ENCODE measurements at places on chromosomes 4 and X.
A peak's percentile ranks its signal among the peaks of the same experiment; 100 is the strongest.

DNA sequence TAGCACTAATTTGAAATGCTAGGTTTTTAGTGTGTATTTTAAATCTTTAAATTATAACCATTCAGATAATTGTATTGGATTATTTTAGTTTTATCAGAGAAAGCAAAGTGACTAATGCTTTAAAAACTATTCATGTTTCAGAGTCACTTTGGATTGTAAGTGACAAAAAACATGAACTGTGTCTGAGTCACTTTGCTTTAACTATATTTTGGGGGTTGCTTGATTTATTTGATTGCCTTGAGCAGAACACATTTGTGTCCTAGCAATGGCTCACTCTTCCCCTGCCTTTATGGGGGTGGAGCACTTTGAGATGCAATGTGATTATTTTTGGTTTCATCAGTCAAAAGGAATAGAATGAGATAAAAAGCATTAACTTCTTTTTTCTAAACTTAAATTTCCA lies 188.4 kb upstream of the ARX start:
- DNase-seq = no peak

DNA sequence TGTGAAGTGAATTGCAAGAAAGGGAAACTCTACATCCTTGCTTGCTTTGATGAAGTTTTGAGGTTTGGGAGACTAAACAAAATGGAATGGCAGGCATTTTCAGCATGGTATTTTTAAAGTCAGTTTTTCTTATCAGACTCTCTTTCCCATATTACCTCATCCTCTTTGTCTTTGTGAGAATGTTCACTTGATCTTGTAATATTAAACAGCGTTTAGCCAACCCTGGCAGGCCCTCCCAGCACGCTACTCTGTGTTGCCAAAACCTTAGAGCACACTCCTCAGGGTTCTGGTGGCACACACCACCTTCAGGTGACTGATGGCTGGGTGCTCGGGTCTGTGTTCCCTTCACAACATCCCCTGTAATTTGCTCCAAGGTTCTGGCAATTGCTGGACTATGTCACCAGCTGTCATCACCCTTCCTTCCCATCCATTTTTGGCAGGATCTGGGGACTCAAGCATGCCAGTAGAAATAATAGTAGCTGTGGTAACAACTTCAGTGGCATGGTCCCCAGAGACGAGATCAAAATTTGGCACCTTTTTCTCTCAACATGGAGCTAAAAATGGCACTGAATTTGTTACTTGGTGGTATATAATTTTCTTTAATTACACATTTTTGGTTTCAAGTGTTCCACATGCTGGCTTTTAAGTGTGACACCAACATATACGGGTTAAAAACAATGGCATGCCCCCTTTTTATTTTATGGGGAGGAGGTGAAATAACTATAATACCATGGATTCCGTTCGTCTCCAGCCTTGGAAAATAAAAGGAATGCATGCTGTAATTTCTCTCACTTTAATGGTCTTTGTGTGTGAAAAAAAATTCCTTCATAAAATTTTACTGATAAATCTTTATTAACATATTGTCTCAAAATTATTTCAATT lies 273.1 kb downstream of the DCTD start:
- no peak for DNase-seq

GRCh38 chr4:141027421-141027820 lies 105.8 kb downstream of the RNF150 start:
- no peak for DNase-seq

- no peak for DNase-seq
Measured at GRCh38 chr4:31918891-31919290, 1198.7 kb downstream of the PCDH7 start.

DNA sequence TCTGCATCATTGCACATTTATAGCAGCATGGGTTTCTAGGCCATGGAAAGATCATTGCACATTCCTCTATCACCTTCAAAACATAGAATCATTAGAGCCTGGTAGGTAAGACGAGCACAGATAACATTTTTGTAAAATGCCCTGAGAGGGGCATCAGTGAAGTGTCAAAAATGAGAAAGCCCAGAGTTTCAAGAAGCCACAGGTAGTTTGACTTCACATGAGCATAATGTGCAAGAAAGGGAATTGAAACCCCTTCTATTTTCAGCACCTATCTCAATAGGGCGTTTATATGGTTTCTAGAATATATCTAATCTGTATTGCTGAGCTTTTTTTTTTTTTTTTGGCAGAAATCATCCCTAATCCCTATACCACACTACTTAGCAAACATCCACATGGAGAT lies 2441.7 kb downstream of the ARAP2 start:
- no peak for DNase-seq

- no peak for DNase-seq
Measured at GRCh38 chr4:88742561-88742960, 44.9 kb upstream of the NAP1L5 start.

DNA sequence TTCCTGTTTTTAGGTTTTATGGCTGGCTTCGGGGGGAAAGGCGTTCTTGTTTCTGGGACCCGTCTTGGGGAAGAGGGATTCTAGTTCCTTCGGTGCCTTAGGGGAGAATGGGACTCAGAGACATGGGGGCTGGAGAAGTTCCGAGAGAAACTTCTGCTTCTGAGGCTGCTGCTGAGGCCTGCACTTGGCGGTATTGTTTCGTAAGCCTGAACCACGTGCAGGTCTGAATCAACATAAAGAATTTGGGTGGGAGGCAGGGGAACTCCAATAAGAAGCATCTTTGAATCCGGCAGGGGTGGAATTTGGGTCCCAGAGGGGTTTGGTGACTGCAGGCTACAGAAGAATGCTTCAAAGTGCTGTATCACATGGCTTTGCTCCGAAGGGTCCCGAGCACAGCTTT lies 15.1 kb downstream of the XG start:
- no peak for DNase-seq

- no peak for DNase-seq
Measured at GRCh38 chr4:171981185-171981584, 168.0 kb downstream of the GALNTL6 start.

DNA sequence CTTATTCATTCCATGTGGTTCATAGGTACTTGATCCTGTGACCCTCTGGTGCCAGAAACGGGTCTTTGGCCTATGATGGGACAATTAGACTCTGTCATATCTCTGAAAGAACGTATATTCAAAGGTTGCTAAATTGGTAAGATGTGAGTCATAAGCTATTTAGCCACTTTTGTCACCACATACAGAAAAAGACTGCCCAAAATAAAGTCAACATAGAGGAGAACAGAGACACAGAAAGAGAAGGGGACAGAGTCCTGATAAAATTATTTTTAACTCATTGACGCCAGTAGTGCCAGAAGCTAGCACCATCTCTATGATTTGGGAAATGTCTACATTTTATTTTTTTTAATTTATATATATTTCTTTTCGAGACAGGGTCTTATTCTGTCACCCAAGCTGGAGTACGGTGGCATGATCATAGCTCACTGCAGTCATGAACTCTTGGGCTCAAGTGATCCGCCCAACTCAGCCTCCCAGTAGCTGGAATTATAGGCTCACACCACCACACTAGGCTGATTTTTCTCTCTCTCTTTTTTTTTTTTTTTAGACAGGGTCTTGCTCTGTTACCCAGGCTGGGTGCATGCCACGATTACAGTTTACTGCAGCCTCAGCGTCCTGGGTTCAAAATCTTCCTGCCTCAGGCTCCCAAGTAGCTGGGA lies 92.1 kb upstream of the COX18 start:
- DNase-seq = no peak

GRCh38 chr4:140568507-140569306 lies at the start of gene UCP1:
TSS of gene UCP1 (minus strand) at chr4:140568961. CDS start at chr4:140568729, 232 bp downstream.
- no peak for DNase-seq

DNA sequence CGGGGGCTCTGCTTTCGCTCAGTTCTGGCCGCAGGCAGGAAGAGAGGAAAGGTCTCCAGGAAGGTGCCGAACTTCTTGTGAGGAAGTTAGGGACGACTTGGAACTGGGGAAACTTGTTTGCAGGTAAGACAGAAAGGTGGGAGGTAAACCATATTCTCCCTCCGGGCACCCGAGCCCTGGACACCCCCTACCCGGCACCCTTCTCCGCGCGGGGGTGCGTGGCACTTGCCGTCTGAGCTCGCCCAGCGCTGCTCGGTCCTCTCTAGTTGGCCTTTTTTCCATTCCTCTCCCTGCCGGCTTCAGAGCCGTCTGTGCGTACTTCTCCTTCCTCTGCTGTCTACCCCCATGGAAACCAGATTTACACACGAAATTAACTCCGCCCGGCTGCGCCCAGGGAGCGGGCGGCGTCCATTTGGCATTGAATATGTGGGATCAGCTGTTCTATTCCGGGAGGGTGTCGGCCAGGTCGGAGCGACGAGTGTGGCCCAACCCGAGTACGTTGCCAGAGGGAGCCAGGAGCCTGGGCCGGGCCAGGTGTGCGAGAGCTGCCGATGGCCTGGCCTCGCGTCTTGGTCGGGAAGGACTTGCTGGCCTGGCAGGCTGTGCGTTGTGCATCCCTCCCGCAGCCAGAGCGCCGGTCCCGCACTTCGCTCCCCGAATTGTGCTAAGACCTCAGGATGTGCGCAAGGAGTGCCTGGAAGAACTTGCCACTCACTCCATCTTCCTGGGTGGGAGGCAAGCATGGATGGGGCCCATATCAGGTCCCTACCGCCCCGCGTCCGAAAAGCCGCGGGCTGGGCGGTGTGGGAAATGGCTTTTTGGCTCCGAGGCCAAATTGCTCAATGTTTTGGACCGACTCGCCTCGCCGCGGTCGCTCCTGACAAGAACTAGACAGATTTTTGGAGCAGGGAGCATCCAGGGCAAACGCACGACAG lies 1.7 kb downstream of the PDGFRA start:
- DNase-seq = no peak

- no peak for DNase-seq
Measured at GRCh38 chrX:21691512-21692018, 33.4 kb upstream of the KLHL34 start.

- peak; percentile 83 for DNase-seq
Measured at GRCh38 chrX:12956704-12957534, 18.0 kb upstream of the TMSB4X start.

DNA sequence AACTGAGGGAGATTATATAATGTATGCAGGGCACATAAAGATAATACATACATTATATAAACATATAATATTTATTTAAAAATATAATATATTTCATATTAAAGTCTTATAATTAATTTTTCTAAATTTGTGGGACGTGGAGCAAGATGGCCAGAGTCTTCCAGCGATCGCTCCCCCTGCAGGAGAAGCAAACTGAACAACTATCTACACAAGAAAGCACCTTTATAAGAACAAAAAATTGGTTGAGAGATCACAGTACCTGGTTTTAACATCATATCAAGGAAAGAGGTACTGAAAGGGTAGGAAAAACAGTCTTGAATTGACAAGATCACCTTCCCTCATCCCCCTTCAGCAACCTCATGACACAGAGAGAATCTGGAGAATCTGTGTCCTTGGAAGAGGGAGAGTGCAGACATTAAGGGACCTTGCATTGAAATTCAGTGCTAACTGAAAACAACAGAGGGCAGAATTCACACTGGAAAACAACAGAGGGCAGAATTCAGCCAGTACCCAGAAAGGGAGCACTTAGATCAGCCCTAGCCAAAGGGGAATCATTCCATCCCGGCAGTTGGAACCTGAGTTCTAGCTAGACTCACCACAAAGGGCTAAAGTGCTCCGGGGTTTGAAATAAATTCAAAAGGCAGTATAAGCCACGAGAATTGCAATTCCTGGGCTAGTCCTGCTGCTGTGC lies 262.5 kb upstream of the NDST3 start:
- DNase-seq = no peak

GRCh38 chr4:3332498-3332897 lies 39.7 kb downstream of the RGS12 start:
- DNase-seq = no peak

DNA sequence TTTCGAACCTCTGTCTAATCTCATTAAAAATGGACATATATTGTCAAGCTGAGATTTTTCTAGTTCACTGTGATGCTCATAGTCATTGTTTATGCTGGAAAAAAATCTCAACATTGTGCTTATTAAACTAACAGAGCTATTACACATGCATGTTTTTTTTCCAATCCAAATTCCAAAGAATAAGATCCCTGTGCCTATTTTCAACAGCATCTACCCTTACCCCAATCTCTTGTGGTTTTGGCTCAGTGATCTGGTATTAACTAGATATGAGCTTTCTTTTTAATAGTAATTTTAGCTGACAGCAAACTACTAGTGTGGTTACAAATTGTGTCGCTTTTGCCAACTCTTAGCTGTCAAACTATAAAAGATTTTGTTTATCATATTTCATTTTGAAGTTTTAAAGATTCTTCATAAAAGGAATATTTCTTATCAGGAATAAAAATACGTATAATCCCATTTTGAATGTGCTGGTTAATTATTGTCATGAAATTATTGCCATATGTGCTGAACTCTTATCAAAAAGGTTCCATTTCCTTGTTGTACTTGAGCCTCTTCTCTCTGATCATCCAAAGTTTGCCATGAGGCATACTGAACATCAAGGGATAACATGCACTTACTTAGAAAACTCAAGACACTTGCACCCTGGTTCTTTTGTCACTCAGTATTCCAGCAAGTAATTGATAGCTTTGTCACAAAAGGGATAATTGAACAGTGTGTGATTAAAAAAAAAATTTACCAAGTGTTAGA lies 241.2 kb downstream of the ARHGAP24 start:
- DNase-seq = no peak

DNA sequence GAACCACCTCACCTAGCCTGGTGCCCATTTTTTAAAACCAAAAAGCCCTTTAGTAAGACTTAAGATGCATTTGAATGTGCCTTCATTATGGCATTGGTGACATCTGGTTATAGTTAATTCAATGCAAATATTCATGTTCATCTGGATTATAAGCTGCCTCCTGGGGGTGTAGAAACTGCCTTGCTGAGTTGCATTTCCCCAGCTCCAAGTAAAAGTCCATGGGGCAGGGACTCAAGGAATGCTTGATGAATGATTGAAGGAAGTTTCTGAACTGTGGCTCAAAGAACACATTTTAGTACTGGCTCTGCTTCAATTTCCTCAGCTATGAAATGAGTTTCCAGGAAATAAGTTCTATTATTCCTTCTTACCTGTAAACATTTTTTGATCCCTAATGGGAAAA lies 18.5 kb upstream of the RBM47 start:
- DNase-seq = no peak

DNA sequence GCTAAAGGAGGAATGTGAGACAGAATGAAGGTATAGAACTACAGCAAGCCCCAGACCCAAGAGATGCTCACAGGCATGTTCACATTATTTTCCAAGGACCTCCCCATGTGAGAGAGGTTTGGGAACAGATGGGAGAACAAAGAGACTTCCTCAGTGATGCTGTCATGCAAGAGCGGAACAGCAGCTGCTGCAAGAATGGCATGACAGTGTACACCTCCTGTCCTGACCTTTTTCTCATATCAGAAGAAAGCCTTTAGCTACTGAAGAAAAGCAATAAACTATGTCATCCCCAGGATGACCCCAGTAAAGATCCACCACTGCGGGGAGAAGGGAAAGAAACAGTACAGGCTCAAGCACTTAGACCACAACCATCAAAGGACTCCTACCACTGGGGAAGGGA lies 7.2 kb downstream of the PRDM5 start:
- DNase-seq = no peak

- no peak for DNase-seq
Measured at GRCh38 chr4:68490826-68491457, 43.7 kb downstream of the TMPRSS11E start.

GRCh38 chr4:47788126-47788525 lies 49.7 kb downstream of the CORIN start:
- no peak for DNase-seq

- no peak for DNase-seq
Measured at GRCh38 chr4:54276641-54277430, 47.7 kb downstream of the PDGFRA start.
